Hair follicle dermal papilla cell (primary cell): ENCODE measurements at places on chromosomes 7 and 10. TPM values are rescaled to one million over a fixed set of nuclear protein-coding genes. Genes with fewer than 3 reads are reported as not detected.

The GPRIN2 gene
- total RNA-seq: not detected in 2 replicates

The SNCG gene
- 1.5 and 3.2 TPM in 2 replicates for total RNA-seq

The BMPER gene
- total RNA-seq: 93.3 and 132 TPM in 2 replicates

The BAIAP2L1 gene
- total RNA-seq: 5.8 and 6.7 TPM in 2 replicates

The GPR15LG gene
- not detected in 2 replicates for total RNA-seq

The KEL gene
- total RNA-seq: not detected in 2 replicates

The FAM20C gene
- 70.4 and 95.6 TPM in 2 replicates for total RNA-seq

The DNAH11 gene
- total RNA-seq: 0.32 TPM in 1 of 2 replicates, not detected in the other

The RBP4 gene
- 0.85 TPM in 1 of 2 replicates, not detected in the other for total RNA-seq

The PLXNA4 gene
- total RNA-seq: 1.7 and 2.8 TPM in 2 replicates

The GNGT1 gene
- not detected in 2 replicates for total RNA-seq

The COPS6 gene
- 32.3 and 42.3 TPM in 2 replicates for total RNA-seq

The GPR158 gene
- total RNA-seq: 0.12 and 0.16 TPM in 2 replicates

The AFAP1L2 gene
- total RNA-seq: 0.49 and 1.8 TPM in 2 replicates

The CFAP70 gene
- total RNA-seq: 1.2 and 1.3 TPM in 2 replicates

The SLC26A3 gene
- not detected in 2 replicates for total RNA-seq

The RELN gene
- 0.16 and 0.24 TPM in 2 replicates for total RNA-seq

The EPO gene
- not detected in 2 replicates for total RNA-seq

The SKIDA1 gene
- total RNA-seq: 2.4 and 2.8 TPM in 2 replicates

The ELMO1 gene
- 0.16 and 0.49 TPM in 2 replicates for total RNA-seq

The CTBP2 gene
- total RNA-seq: 78.2 and 95.4 TPM in 2 replicates

The CALML5 gene
- total RNA-seq: not detected in 2 replicates

The HOXA3 gene
- total RNA-seq: not detected in 2 replicates

The MYL10 gene
- not detected in 2 replicates for total RNA-seq

The ZNF3 gene
- 23.3 and 31.5 TPM in 2 replicates for total RNA-seq

The LEP gene
- total RNA-seq: 3.1 and 4.1 TPM in 2 replicates

The LRRD1 gene
- 0.16 TPM in 1 of 2 replicates, not detected in the other for total RNA-seq
